Progenitor cell of endocrine pancreas (in vitro differentiated cells): ENCODE measurements at places on chromosomes 11 and 22. TPM values are rescaled to one million over a fixed set of nuclear protein-coding genes. Genes with fewer than 3 reads are reported as not detected.

DNA sequence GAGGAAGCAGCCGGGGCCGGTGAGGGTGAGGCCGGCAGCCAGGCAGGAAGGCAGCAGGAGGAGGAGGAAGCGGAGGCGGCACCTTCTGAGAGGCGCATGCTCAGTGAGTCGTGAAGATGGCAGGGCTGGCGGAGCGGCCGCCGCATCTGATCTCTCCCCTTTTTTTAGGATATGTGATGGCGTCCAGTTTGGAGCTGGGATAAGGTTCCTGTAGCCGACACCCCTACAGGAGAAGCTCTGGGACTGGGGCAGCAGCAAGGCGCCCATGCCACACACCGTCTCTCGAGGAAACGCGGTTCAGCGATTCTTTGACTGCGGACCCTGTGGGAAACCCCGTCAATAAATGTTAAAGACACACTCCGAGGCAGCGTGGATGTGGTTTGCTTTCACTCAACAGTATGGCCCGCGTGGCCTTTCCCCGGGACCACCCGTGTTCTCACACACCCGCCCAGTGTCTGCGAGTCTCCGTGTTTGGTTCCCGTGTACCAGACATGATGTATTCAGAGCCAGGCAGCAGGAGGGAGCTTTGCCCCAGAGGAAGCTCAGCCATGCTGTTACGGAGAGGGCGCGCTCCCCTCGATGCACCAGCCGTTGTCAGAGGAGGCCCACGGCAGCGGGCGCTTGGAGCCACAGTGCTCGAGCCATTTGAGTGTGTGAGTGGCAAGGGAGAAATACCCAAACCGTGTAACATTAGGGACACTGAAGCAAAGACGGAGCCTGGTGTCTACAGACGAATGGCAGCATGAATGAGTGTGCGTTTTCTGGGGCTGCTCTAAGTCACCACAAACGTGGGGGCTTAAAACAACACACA lies 27.7 kb upstream of the PARVB start:
- H3K4me3 ChIP-seq: no peak overlapping the region
- H3K36me3 ChIP-seq: peaks cover 29% of the 10 kb centered on the region
- DNase-seq: no peak
- no peaks in the 10 kb centered on the region for H3K27me3 ChIP-seq
- H3K4me1 ChIP-seq: peaks cover 14% of the 10 kb centered on the region

DNA sequence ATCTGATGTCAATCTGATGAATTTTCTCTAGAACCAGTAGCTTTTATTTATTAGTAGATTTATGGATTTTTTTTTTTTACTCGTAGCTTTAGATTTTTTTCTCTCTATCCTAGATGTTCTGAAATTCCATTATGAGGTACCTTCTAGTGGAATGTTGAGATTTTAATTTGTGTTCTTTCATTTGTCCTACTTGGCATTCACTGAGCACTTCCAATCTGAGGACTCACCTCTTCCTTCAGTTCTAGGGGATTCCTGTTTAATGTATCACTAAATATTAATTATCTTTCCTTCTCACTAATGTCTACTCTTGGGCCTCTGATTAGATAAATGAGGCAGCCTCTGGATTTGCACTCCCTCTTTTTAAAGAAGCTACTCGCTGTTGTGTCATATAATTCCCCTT lies 40.2 kb upstream of the WNT7B start:
- H3K27ac ChIP-seq: no peak overlapping the region
- H3K27me3 ChIP-seq: peaks cover 28% of the 10 kb centered on the region
- H3K4me3 ChIP-seq: no peak overlapping the region
- peaks cover 1% of the 10 kb centered on the region for H3K4me1 ChIP-seq
- H3K36me3 ChIP-seq: peaks cover 1% of the 10 kb centered on the region

The GPHA2 gene
- total RNA-seq: 0.41 TPM in 1 of 2 replicates, not detected in the other

- DNase-seq: peak; percentile 80
- H3K4me1 ChIP-seq: peaks cover 18% of the 10 kb centered on the region
- H3K36me3 ChIP-seq: no peaks in the 10 kb centered on the region
- peak within 1 kb of the TSS; percentile 95 for H3K4me3 ChIP-seq
Observed at GRCh38 chr11:121451986-121452608, at the start of gene SORL1. TSS of gene SORL1 (plus strand) at chr11:121452314. CDS start at chr11:121452332, 18 bp downstream.

DNA sequence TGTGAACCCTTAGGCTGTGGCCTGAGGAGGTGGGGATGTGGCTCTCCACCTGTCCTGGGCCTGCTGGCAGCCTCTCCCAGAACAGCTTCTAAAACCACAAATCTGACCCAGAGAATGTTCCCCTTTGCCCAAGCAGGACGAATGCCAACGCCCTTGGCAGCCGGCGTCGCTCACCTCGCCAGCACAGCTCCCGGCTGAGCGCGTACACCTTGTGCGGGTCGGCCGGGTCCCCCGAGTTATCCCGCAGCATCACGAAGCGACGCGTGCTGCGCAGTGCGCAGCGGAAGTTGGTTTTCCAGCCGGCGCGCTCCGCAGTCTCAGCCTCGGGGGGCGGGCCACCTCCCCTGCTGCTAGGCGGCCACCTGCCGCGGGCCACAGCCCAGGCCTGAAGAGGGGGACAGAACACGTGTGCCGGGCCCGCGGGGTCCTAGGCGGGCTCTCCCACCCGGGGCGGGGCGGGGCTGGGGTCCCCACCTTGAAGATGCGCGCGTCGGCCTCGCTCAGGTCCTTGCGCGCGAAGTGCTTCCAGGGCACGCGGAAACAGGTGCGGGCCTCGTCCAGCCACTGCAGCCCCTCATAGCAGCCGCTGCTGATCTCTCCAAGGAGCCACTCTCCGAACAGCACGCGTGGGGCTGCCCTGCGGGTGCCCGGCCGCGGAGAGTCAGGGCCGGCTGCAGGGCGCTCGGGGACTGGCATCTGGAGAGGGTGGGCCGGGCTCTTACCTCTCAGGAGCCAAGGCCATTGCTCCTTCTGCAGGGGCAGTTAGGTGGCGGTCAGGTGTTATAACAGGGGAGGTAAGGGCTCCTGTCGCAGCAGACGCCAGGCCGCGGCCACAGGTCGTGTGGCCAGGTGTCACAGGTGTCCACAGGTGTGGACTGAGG lies 887 bp downstream of the IRF7 start:
- peaks cover 2% of the 10 kb centered on the region for H3K4me1 ChIP-seq
- H3K4me3 ChIP-seq: peak overlapping the region; percentile 77
- H3K27ac ChIP-seq: peak overlapping the region; percentile 97
- DNase-seq: no peak
- H3K27me3 ChIP-seq: no peaks in the 10 kb centered on the region
- H3K36me3 ChIP-seq: peaks cover 5% of the 10 kb centered on the region

The TRIM6 gene
- total RNA-seq: 5.4 and 5.8 TPM in 2 replicates

GRCh38 chr11:16814410-16815046 lies 76.1 kb downstream of the C11orf58 start:
- no peak overlapping the region for H3K4me3 ChIP-seq
- H3K4me1 ChIP-seq: peaks cover 20% of the 10 kb centered on the region
- DNase-seq: no peak
- H3K36me3 ChIP-seq: peaks cover 39% of the 10 kb centered on the region
- no peaks in the 10 kb centered on the region for H3K27me3 ChIP-seq

The SMIM35 gene
- not detected in 2 replicates for total RNA-seq

The LUZP2 gene
- total RNA-seq: 1.6 and 1.8 TPM in 2 replicates

The RTN4R gene
- 30.8 and 36.0 TPM in 2 replicates for total RNA-seq

The RDX gene
- total RNA-seq: 89.6 and 92.8 TPM in 2 replicates

DNA sequence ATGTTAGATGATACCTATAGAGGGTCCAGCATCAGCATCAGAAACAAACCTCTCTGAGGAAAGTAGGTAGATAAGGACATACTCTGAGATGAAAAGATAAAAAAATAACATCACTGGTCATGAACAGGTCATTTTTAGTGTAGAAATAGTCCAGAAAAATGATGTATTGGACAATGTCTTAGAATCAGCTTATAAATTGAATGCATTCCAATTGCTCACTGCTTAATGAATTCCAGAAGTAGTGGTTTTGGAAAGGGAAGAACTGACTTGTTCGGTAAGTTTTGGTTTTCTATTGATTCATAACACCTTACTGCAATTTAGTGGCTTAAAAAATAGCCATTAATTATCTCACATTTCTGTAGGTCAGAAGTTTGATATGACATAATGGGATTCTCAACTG lies 929.5 kb upstream of the CCDC90B start:
- no peak overlapping the region for H3K4me3 ChIP-seq
- no peaks in the 10 kb centered on the region for H3K27me3 ChIP-seq

- peaks cover 11% of the 10 kb centered on the region for H3K36me3 ChIP-seq
- H3K4me3 ChIP-seq: no peak overlapping the region
- H3K27ac ChIP-seq: no peak overlapping the region
- peaks cover 10% of the 10 kb centered on the region for H3K4me1 ChIP-seq
- DNase-seq: no peak
Observed at GRCh38 chr11:47051217-47051616, 114.7 kb downstream of the CSTPP1 start.

The OR4C12 gene
- not detected in 2 replicates for total RNA-seq

- H3K4me3 ChIP-seq: no peak overlapping the region
- peaks cover 5% of the 10 kb centered on the region for H3K36me3 ChIP-seq
- H3K27ac ChIP-seq: peak overlapping the region; percentile 50
- H3K27me3 ChIP-seq: no peaks in the 10 kb centered on the region
Observed at GRCh38 chr11:96062134-96062533, 138.2 kb upstream of the MTMR2 start.

DNA sequence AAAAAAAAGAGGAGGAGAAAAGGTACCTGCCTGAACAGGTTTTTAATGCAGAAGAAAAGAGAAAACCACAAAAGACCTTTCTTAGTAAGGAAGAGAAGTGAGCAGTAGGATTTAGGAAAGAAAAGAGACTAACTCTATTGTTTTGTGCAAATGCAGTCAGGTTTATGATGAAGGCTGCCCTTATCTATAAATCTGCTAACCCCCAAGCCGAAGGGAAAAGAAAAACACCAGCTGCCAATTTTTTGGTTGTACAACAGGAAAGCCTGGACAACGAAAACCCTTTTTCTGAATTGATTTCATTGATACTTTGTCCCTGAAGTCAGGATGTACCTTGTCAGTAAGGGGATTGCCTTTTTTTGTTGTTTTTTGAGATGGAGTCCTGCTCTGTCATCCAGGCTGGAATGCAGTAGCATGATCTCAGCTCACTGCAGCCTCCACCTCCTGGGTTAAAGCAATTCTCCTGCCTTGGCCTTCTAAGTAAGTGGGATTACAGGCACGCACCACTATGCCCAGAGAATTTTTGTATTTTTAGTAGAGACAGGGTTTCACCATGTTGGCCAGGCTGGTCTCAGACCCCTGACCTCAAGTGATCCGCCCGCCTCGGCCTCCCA lies 21.2 kb downstream of the POLD4 start:
- H3K27me3 ChIP-seq: no peaks in the 10 kb centered on the region
- no peak overlapping the region for H3K4me3 ChIP-seq
- H3K27ac ChIP-seq: no peak overlapping the region
- H3K4me1 ChIP-seq: no peaks in the 10 kb centered on the region
- H3K36me3 ChIP-seq: peaks cover 9% of the 10 kb centered on the region

The RASSF7 gene
- 38.2 and 40.8 TPM in 2 replicates for total RNA-seq

GRCh38 chr22:31102441-31103081 lies 4.8 kb downstream of the SELENOM start:
- H3K27me3 ChIP-seq: peaks cover 21% of the 10 kb centered on the region
- DNase-seq: no peak
- H3K36me3 ChIP-seq: peaks cover 2% of the 10 kb centered on the region
- no peak overlapping the region for H3K4me3 ChIP-seq

The RAPSN gene
- 0.42 and 0.81 TPM in 2 replicates for total RNA-seq

- no peak overlapping the region for H3K27ac ChIP-seq
- H3K4me1 ChIP-seq: peaks cover 20% of the 10 kb centered on the region
- DNase-seq: no peak
- no peaks in the 10 kb centered on the region for H3K36me3 ChIP-seq
- no peak overlapping the region for H3K4me3 ChIP-seq
Observed at GRCh38 chr11:12159351-12160099, 49.1 kb downstream of the MICAL2 start.

DNA sequence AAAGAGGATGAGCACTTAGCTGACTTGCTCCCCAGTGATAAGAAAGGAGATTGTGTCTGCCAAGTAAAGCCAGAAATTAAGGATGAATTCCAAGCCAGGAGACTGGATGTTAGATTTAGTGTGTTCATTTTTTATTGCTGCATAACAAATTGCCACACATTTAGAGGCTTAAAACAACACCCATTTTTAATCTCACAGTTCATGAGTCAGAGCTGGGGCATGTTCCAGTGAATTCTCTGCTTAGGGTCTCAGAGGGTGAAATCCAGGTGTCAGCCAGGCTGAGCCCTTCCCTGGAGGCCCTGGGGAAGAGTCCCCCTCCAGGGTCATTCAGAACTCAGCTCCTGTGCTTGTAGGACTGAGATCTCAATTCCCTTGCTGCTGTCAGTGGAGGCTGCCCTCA lies 352.8 kb downstream of the BUD13 start:
- H3K27ac ChIP-seq: no peak overlapping the region
- H3K27me3 ChIP-seq: peaks cover 21% of the 10 kb centered on the region
- DNase-seq: no peak
- H3K4me3 ChIP-seq: no peak overlapping the region

- peaks cover 3% of the 10 kb centered on the region for H3K4me1 ChIP-seq
- no peak for DNase-seq
Observed at GRCh38 chr11:10844356-10844755, 13.5 kb downstream of the ZBED5 start.

- H3K27ac ChIP-seq: no peak overlapping the region
Observed at GRCh38 chr22:21659864-21660525, 5.8 kb upstream of the PPIL2 start.

DNA sequence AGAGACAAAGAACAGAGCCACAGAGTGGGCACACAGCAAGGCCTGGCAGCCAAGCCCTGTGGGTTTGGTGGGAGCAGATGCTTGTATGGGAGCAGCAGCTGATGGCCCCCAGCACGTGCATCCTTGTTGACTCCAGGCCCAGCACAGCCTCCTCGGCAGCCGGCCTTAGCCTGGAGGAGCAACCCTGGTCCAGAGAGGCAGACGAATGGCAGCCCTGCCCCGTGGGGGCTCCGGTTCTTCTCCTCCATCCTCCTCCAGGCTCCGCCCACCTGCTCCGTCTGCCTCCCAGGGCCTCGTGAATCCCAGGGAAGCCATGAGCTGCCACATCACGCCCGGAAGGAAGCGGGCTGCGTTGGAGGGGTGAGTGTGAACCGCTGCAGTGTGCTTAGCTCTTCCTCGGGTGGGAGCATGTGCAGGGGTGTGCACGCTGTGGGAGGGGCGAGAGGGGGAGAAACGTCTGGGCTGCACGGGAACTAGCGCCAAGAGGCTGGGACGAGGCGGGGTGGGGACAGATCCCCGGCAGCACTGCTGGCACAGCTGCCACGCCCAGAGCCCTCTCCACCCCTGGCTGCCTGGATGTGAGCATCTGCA lies 36.3 kb upstream of the JAM3 start:
- no peak overlapping the region for H3K4me3 ChIP-seq
- peaks cover 16% of the 10 kb centered on the region for H3K4me1 ChIP-seq
- DNase-seq: no peak

GRCh38 chr11:96259134-96259830 lies 83.7 kb downstream of the MAML2 start:
- H3K4me1 ChIP-seq: peaks cover 29% of the 10 kb centered on the region
- DNase-seq: no peak
- peaks cover 4% of the 10 kb centered on the region for H3K36me3 ChIP-seq
- H3K27ac ChIP-seq: no peak overlapping the region
- H3K4me3 ChIP-seq: no peak overlapping the region

The LINC01488 gene
- total RNA-seq: 1.3 and 1.4 TPM in 2 replicates

GRCh38 chr22:38468443-38469305 lies 778 bp downstream of the KDELR3 start:
- H3K4me1 ChIP-seq: peaks cover 6% of the 10 kb centered on the region
- no peaks in the 10 kb centered on the region for H3K36me3 ChIP-seq
- H3K27ac ChIP-seq: no peak overlapping the region

GRCh38 chr11:77172666-77172982 lies 44.6 kb downstream of the MYO7A start:
- no peaks in the 10 kb centered on the region for H3K36me3 ChIP-seq
- no peak for DNase-seq
- no peak overlapping the region for H3K4me3 ChIP-seq

- no peaks in the 10 kb centered on the region for H3K4me1 ChIP-seq
Observed at GRCh38 chr11:27097551-27097950, 56.9 kb downstream of the BBOX1 start.
